ENCODE measurements at places on chromosomes 16 and 17. TPM values are rescaled to one million over a fixed set of nuclear protein-coding genes. Genes with fewer than 3 reads are reported as not detected.

DNA sequence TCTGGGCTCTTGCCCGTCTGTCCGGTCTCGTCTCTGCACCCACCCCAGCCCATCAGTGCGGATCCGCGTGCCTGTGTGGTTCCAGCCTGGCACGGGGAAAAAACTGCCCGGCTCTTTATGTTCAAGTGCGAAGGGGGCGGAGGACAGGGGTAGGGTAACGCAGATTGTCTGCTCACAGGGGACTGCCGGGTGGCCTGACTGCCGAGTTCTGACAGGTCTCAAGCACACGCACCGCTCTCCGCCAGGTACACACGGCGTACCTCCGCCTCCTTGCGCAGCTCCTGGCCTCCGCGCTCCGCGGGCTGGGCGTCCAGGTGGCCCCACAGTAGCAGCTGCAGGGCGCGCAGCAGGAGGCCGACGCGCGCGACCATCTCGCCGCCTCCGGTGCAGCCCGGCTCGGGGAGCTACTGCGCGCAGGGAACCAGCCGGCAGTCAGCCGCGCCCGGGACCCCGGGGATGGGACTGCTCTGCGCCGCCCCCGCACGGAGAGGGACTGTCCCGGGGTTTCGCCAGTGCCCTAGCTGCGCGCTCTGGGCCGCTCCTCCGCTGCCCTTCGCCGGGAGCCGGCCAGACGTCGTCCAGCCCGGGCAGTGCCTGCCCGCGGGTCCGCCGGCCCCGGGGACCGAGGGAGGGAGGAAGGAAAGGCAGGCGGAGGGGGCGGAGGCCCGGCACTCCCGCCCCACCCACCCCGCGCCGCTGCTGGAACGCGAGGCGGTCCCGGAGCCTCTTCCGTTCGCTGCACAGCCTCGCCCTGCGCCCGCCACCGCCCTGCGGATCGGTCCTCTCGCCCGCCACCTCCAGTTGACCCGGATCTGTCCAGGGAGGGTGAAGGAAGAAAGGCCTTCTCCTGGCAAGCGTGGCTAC is at the start of gene MMP28:
TSS of gene MMP28 (minus strand) at position 635 of the 864 bp plus-strand sequence. CDS start at position 371, 264 bp downstream.
- no peak for DNase-seq

- DNase-seq = no peak
Observed at GRCh38 chr17:74274709-74275340, 791 bp downstream of the DNAI2 start.

DNA sequence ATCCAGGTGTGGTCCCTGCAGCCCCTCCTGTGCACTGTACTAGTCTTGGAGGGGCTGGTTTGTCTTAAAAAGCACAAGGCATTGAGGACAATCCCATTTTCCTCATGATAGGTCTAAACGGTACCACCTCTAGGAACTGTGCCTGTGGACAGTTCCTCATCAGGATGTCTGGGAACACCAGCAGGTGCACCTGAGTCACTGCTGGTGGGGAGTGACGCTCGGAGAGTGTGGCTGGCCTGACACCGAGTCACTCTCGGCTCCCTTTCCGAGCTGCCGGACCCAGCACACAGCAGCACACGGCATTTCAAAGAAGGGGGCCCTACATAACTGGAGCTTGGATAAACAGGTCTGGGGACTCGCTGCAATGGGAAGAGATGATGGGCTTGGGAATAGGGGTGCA is 25.6 kb downstream of the LRRC75A start:
- DNase-seq = no peak

DNA sequence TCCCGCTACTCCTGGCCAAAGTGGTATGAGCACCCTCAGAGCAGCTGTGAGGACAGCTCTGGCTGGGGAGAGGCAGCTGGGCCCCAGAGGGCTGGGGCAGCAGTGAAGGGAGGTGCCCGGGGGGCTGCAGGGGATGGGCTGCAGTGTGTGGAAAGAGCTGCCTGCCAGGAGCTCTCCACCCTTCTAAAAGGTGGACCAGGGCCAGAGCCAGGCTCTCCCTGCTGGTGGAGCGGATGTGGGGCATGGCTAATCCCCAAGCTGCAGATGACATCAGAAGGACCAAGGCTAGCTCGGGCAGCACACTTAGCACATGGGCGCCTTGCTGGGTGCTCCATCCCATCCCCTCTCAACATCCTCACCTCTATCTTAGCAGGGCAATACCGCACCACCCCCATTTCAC is 103.1 kb downstream of the SDK2 start:
- peak; percentile 72 for DNase-seq

GRCh38 chr16:12062343-12063003 is 85.9 kb downstream of the SNX29 start:
- peak; percentile 63 for DNase-seq

The GLIS2 gene
- total RNA-seq = 0.46 TPM

The DNAH17 gene
- total RNA-seq = 1.7 TPM

The GCGR gene
- not detected for total RNA-seq

All from Daoy (cell line).